ENCODE measurements at places on chromosomes 13 and 19.

GRCh38 chr19:49196527-49197240 is 39.1 kb downstream of the TRPM4 start:
- DNase-seq: no peak

DNA sequence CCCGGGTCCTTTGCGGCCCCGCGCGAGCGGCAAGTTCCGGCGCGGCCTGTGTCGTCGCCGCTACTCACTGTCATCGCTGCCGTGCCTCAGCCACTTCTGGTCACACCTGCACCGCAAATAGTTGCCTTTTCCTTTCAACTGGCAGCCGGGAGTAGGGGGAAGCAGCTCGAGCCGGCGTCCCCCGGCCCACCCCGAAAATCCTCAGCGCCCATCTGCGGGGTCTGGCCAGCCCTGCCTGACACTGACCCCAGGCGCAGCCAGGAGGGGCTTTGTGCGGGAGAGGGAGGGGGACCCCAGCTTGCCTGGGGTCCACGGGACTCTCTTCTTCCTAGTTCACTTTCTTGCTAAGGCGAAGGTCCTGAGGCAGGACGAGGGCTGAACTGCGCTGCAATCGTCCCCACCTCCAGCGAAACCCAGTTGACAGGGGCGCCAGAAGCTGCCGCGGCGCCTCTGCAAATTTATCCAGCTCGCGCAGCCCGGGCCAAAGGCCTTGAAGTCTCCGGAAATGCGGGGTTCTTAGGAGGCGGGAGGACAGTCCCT is 1.7 kb downstream of the PDX1 start:
- no peak for DNase-seq

DNA sequence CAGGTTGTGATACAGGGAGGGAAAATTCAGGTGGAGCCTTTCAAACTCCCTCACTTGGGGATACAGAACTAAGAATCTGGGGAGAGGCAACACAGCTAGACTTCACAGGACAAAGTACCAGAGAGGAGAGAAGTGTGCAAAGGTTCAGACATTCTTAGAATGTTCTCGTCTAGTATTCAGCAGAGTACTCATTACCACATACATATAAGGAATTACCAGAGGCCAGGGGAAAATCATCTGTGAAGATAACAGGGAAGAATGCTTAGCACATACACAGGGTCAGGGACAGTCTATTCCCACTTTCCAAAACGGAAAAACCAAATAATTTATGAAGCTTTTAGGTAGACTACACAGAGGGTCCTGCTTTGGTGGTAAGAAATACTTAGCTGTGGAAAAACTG is 58.1 kb downstream of the TRPC4 start:
- DNase-seq: no peak

- DNase-seq: no peak
Observed at GRCh38 chr19:15324791-15325519, 7.4 kb downstream of the BRD4 start.

- DNase-seq: no peak
Observed at GRCh38 chr19:58396691-58397532, 1.5 kb downstream of the RNF225 start.

DNA sequence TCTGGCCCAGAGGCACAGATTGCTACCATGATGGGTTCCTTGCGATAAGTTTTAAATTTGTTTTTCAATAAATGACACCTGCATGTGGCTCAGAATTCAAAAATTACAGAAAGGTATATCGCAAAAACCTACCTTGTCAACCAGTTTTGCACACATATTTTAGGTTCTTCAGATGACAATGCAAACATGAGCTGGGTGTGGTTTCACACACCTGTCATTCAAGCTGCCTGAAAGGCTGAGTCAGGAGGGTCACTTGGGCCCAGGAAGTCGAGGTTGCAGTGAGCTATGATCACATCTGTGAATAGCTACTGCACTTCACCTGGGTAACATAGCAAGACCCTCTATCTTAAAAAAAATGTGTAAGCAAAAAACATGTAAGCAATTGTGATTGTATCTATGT is 56.1 kb downstream of the DNM2 start:
- DNase-seq: no peak

DNA sequence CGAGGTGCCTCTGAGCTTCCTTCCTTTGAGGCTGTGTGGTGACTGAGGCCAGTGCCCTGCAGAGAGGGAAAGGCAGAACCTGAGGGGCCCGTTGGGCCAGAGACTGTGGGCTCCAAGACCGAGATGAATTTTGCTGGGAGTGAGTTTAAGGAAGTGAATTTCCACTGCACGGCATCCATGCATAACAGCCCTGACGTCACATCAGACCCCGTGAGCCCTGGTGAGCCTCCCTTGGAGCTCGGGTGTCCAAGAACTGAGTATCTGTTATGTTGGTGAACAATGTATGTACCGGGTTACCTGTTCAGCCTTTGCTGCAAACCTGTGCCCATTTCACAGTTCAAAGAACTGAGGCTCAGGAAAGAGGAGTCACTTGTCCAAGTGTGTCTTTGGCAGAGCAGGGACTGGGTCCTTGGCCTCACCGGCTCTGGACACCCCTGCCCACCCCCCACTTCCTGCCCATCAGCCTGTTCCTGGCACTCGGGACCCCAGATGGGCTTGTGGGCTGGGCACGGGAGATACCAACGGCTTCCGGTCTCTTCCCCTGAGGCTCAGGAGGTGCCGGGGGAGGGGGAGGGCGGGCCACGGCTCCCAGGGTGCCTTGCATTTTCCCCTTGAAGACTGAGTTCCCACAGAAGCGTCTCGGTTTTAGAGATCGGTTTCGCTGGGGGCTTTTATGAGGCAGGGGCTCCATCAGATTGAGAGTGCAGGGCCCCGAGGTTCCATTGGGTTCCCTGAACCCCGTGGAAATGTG is 33.7 kb downstream of the NFILZ start:
- no peak for DNase-seq
